ENCODE measurements at places on chromosomes 4 and X.

DNA sequence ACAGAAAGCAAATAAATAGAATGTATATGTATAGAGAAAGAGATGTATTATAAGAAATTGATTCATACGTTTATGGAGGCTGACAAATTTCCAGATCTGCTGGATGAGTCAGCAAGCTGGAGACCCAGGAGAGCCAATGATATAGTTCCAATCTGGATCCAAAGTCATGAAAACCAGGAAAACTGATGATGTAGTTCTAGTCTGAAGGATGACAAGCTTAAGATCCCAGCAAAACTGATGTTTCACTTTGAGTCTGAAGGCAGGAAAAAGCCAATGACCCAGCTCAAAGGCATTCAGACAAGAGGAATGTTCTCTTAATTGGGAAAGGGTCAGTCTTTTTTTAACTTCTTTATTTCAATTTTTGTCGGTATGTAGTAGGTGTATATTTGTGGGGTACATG is 102.6 kb downstream of the LHFPL1 start:
- DNase-seq, result no peak

DNA sequence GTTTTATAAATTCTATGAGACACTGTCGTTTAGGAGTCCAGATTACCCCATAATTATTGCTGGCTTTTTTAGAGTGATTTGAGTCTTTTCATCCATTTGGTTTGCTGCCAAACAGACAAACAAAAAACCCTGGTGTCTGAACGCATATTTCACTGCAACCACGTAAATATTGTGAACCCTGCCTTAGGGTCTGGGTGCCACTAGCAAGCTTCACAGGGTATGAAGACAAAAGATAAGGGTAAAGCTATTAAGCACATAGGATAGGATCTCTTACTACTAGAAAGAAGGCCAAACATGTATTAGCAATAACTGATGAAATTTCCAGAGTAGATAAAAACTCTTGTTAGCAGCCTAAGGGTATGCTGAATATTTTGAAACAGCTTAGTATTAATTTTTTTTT is 143.3 kb downstream of the BANK1 start:
- DNase-seq, result no peak

GRCh38 chr4:53706422-53707032 is 115.2 kb upstream of the LNX1 start:
- DNase-seq, result no peak

- no peak for DNase-seq
Measured at GRCh38 chr4:25368315-25368714, 8.7 kb upstream of the ANAPC4 start.

DNA sequence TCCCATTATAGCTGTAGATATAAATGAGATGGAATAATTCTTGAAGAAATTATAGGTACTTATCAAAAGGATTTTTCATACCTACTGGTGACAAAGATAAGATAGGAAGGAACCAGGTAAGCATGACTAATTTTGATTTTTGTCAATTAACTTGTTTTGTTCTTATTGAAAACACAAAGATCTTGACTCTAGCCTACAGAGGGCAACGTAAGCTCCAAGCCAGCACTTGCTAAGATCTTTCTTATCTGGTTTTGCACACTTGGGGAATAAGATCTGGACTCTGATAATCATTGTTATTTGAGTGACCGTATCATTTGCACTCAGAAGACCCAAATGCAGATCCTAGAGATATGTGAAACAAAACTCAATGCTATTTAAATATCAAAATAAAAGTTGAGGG is 223.4 kb downstream of the VEGFC start:
- no peak for DNase-seq

GRCh38 chr4:184019076-184019475 is 114.0 kb downstream of the STOX2 start:
- no peak for DNase-seq

DNA sequence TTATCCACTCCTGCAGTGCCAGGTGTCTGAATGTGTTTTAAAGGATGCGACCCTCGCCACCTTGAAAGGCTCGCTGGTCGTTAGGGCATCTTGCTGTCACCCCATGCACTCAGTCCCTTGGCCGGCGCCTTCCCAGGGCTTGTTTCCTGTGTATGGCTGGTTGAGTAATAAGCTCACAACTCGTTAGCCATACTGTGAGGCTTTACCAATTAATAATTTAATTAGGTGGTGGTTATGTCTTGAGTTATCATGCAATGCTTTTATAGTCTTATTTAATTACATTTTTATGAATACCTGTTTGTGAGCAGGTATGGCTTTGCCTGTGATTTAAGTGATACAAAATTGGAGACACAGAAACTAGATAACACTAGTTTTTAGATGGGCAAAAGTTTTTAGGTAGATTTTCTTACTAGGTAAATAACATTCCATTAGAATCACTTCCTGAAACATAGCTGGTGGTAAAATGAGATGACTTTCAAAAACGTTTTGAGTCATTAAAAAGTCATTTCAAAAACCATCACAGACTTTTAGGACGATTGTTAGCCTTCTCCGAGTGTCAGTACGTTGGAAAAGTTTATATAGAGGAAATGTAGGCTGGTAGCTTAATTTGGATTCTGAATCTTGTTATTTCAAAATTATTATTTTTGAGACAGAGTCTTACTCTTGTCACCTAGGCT is 18.2 kb downstream of the PTTG2 start:
- no peak for DNase-seq

DNA sequence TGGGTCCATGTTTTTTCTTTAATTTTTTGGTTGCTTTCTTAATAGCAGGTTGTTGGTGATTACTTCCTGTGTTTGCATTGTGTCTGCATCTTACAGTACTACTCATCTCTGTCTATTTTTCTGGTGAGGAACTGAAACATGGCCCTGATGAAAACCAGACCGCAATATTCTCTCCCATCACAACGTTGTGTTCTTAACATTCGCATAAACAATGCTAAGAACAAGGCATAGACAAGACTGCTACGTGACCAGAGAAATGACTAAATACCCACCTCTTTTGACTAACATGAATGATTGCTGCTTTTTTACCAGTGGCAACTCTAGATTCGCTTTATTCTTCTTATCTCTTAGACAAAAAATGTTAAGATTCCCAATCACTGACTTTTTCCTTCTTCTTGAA is 179.1 kb downstream of the GC start:
- no peak for DNase-seq

DNA sequence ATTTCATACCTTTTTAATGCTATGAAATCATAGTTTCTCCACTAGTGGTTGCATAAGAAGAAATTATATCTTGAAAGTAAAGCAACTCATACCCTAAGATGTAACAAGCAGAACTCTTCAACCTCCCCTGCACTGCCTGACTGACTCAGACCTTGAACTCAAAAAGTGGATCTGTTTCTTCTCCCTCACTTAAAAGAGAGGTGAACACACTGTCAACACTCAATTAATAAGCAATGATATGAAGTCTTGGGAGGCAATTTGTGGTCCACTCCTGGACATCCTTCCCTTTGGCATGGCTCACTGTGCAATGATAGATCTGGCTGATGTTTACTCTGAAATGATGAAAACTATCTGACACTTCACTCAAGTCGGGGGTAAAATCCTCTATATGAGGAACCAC is 282.0 kb upstream of the DKK2 start:
- no peak for DNase-seq

- no peak for DNase-seq
Measured at GRCh38 chrX:15204130-15204751, 65.6 kb downstream of the ASB9 start.

Measured in CMK (cell line).